ENCODE measurements at places on chromosomes 5 and 9.

GRCh38 chr5:28012538-28012937, 974.2 kb upstream of the CDH9 start:
- no peak for DNase-seq

- no peak for DNase-seq
Observed at GRCh38 chr5:78287833-78288232, 6.7 kb downstream of the AP3B1 start.

GRCh38 chr9:37471942-37472684, 6.9 kb upstream of the ZBTB5 start:
- DNase-seq = no peak

- no peak for DNase-seq
Observed at GRCh38 chr9:2638871-2639673, 17.5 kb downstream of the VLDLR start.

- no peak for DNase-seq
Observed at GRCh38 chr5:150461231-150461630, 11.7 kb upstream of the RPS14 start.

- no peak for DNase-seq
Observed at GRCh38 chr9:21331676-21332402, 3.4 kb downstream of the KLHL9 start.
